ENCODE measurements at places on chromosomes 5 and 9.

- no peak for DNase-seq
Observed at GRCh38 chr9:80070071-80070742, 498.4 kb downstream of the TLE4 start.

- DNase-seq = no peak
Observed at GRCh38 chr5:17187011-17187785, 30.2 kb upstream of the BASP1 start.

DNA sequence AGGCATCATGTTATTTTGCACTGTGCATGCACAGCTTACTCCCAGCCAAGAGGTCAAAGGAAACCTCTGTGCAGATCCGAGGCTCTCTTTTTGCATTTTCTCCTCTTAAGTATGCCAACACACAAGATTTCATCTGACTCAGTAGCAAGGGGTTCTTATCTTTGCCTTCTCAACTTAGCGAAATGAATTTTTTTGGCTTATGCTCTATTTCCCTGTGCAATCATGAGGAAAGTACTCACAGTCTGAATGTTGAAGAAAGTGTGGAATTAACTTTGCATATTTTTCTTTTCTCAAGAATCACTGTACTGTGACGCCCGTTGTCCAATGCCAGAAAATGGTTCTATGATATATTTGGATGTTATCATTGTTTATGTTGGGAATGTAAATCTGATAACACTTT is 173.5 kb upstream of the FBXL7 start:
- no peak for DNase-seq

- DNase-seq = no peak
Observed at GRCh38 chr5:27535031-27535557, 496.7 kb upstream of the CDH9 start.

DNA sequence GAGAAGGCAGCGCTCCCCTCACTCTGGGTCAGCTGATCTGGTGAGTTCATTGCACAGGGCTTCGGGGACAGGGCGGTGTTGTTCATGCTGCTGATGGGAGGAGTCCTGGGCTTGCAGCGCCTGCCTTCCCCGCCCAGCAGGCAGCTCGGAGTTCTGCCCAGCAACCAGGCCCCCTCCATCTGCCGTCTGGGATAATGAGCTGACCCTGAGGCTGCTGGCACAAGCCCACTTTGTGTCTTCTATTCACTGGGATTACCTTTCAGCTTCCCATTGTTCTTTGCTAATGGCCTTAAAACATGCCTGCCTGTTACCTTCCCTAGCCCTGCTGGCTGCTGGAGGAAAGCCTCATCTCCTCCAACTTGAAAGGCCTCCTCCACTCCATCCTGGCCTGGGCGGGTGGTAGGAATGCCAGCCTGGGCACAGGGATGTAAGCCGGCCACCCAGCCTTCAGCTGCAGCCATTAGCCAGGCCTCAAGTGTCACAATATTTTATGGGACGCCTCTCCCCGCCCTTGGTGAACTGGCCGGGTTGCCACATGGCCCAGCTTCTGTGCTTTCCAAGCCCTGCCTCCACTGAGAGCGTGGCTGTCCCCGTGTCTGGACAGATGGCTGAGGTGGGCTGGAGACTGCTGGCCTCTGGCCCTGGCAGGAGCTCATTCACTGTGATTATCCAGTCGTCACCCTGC is 70.4 kb downstream of the GADD45G start:
- no peak for DNase-seq

DNA sequence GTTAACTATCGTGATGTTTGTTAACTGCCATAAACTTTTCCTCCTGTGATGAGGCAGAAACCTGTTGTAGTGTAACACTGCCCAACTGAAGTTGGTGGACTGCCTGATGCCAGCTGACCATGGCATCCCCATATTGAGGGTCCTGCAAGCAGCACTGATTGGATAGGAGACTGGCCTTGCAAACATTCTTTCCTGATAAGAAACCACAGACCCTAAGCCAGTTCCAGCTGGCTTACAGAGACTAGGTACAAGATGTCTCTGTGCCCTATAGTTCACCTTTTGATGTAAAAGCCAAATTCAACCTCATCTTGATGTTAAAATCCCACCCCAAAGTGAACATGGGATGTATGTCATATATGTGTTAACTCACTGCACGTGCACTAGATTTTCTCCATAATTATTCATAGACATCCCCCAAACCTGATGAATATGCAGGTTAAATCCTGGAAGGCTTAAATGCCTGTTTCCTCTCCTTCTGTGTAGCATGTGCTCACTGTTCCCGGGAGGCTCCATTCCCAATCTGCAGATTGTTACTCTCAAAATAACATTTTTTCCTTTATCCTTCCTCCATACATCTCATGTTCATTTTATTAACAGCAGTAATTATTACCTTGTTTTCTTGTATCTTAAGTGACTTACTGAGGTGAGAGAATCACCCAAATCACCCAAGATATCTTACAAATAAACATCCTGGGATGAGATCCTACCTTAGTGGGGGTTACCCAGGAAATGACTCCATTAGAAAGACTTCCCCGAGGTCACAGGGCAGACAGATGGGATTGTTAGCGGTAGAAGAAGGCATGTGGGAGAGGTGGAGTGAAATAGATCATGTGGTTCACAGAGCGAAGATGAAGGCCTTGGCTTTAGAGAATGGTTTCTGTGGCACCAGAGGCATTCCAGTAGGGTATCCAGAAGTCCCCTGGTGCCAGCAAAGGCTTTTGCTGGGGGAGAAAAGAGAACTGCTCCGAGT is 566.7 kb downstream of the CCDC171 start:
- no peak for DNase-seq

GRCh38 chr5:35587419-35587818 is 30.2 kb upstream of the SPEF2 start:
- DNase-seq = no peak

GRCh38 chr9:93597871-93598646 is 21.7 kb downstream of the PHF2 start:
- DNase-seq = no peak

DNA sequence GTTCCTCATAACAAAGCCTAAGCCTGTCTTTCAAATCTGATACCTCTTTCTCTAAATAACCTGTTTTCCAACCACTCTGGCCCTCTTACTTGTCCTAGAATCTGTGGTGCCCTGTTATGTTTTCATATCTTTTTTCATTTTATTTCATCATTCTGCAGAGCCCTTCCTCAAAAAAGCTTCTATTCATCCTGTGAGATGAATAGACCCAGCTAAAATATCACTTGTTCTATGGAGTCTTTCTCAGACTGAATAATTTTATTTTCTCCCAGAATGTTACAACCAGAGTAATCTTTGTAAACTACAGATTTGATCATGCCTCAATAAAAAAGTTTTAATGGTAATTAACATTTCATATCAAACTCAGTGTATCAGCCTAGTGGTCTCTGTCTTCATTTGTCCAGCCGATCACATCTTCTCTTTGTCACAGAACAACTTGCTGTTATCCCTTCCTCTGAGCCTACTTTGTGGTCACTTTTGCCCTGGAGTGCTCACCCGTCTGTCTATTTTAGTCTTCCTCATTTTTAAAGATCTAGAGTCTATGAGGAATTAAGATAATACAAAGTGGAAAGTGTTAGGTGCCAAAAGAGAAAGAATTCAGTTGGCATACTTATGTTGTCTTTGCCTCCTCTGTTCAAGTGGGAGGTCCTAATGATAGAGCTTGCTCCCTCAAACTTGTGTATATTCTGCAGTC is 77.8 kb downstream of the ZCCHC7 start:
- DNase-seq = no peak

DNA sequence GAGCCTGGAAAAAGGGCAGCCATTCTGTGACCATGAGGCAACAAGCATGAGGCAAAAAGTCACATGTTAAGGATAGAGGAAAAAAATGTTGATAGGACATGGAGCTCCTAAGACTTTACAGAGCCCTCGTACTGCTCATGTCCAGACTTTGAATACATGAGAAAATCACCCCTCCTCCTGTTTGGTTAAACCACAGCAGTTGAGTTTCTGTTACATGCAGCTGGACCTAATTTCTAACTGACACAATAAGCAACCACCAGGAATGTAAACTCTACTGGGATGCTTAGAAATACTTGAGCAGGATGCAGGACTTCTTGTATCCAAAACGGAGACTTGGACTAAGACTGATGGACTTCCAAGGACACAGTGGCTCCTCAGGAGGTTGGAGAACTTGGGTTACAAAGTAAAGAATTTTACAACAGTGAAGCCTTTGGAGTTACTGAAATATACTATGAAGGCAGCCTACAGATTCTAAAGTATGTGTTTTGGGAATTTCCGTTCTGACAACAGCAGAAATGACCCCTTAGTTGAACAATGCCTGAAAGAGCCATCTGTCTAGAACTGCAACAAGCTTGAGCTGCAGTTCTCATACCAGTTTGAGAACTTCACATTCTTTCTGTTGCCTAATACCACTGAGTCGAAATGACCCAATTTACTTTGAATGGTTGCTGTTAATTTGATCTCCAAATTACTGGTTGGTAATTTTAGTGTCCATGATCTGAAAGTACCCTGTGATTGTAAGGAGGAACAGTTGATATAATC is 268.9 kb downstream of the PIK3R1 start:
- DNase-seq = no peak

DNA sequence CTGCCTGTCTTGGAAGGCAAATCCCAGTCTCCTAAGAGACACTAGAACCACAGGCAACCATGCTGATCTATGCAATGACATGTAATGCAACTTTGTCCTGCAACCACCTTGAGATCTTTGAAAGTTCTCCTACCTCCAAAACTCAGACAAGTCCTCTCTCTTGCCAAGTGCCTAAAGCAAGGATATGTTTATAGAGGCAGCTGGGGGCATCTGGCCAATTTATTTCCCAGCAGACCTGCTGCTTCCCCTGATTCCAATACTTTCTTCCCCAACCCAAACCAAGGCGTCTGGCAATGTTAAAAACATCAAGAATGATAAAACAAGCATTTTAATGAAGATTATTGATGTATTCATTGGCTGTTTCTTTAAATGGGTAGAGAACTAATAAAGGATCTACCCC is 138.4 kb downstream of the DOCK8 start:
- DNase-seq = no peak

Data from NK-92 treated with Interleukin-12 subunit alpha and Interleukin-12 subunit beta, amount 100 ng/mL, for 24 hours (cell line).